A549 treated with RU486 at 1 μM for 4 hours (cell line): ENCODE measurements at places on chromosomes 2 and 18. TPM values are rescaled to one million over a fixed set of nuclear protein-coding genes. Genes with fewer than 3 reads are reported as not detected.

The LDLRAD4 gene
- total RNA-seq: 1.1 to 2.8 TPM (median 1.3 TPM) in 5 replicates

The FEV gene
- not detected in 5 replicates for total RNA-seq

The CRYBA2 gene
- 0.54 TPM in 1 of 5 replicates, not detected in the others for total RNA-seq

The IDH1 gene
- total RNA-seq: 64.8 to 89.4 TPM (median 81.4 TPM) in 5 replicates

The PCARE gene
- not detected in 5 replicates for total RNA-seq

The MAPRE3 gene
- total RNA-seq: 12.3 to 16.4 TPM (median 14.0 TPM) in 5 replicates

The LRATD1 gene
- total RNA-seq: 0.06 to 0.07 TPM in 2 of 5 replicates, not detected in the others

The USP34 gene
- total RNA-seq: 40.4 to 56.0 TPM (median 48.5 TPM) in 5 replicates

The MARCHF7 gene
- 32.3 to 76.2 TPM (median 56.5 TPM) in 5 replicates for total RNA-seq

The SRD5A2 gene
- total RNA-seq: 0.02 TPM in 2 of 5 replicates, not detected in the others

The ITGA4 gene
- 1.4 to 2.2 TPM (median 2.1 TPM) in 5 replicates for total RNA-seq

The PSD4 gene
- total RNA-seq: 8.2 to 12.1 TPM (median 10.6 TPM) in 5 replicates

The NEB gene
- 0.17 to 0.47 TPM (median 0.37 TPM) in 5 replicates for total RNA-seq

The TUBA4B gene
- 0.18 to 0.69 TPM (median 0.35 TPM) in 5 replicates for total RNA-seq

The PLEKHB2 gene
- 57.0 to 83.1 TPM (median 75.3 TPM) in 5 replicates for total RNA-seq

The TRIM43 gene
- 0.06 TPM in 1 of 5 replicates, not detected in the others for total RNA-seq

The CYS1 gene
- total RNA-seq: 0.90 to 1.6 TPM (median 1.4 TPM) in 5 replicates

The APCDD1 gene
- total RNA-seq: not detected in 5 replicates
